NK-92 treated with Interleukin-12 subunit alpha and Interleukin-12 subunit beta, amount 100 ng/mL, for 24 hours (cell line): ENCODE measurements at places on chromosomes 2 and 18.
A peak's percentile ranks its signal among the peaks of the same experiment; 100 is the strongest.

GRCh38 chr2:29611850-29612249 lies 309.5 kb downstream of the ALK start:
- DNase-seq = no peak

GRCh38 chr2:48774251-48774650 lies 18.7 kb upstream of the LHCGR start:
- DNase-seq = no peak

- DNase-seq = peak; percentile 24
Observed at GRCh38 chr2:70471129-70471528, 82.5 kb downstream of the TGFA start.

GRCh38 chr2:149561309-149561926 lies 26.2 kb downstream of the MMADHC start:
- no peak for DNase-seq

- no peak for DNase-seq
Observed at GRCh38 chr2:120896126-120896525, 160.5 kb downstream of the GLI2 start.

GRCh38 chr18:51523671-51524070 lies 326.2 kb upstream of the MEX3C start:
- DNase-seq = no peak

GRCh38 chr2:227411320-227411989 lies 23.7 kb upstream of the SCYGR1 start:
- peak; percentile 22 for DNase-seq

GRCh38 chr2:142020368-142020767 lies 110.4 kb downstream of the LRP1B start:
- no peak for DNase-seq

DNA sequence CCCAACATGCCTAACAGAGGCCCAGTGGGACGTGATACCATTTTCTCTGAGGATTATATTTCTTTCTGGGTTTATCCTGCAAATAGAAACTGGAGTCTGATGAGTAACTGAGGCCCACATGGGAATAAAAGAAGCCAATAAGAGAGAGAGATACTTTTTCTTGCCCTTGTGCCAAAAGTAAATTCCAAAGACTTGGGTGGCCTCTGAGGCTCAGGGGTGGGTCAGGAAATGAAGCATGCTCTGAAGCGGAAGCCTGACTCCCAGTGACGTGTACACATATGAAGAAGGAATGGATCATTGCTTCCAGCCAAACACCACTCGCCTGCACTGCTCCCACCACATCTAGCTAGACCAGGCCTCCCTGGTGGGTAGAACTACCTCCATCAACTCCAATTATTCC lies 273.6 kb upstream of the NCKAP5 start:
- no peak for DNase-seq

- DNase-seq = no peak
Observed at GRCh38 chr2:57443973-57444521, 602.6 kb upstream of the VRK2 start.

- DNase-seq = no peak
Observed at GRCh38 chr18:61394983-61395382, 61.8 kb downstream of the CDH20 start.

GRCh38 chr2:20429528-20429927 lies 17.3 kb upstream of the RHOB start:
- DNase-seq = no peak

DNA sequence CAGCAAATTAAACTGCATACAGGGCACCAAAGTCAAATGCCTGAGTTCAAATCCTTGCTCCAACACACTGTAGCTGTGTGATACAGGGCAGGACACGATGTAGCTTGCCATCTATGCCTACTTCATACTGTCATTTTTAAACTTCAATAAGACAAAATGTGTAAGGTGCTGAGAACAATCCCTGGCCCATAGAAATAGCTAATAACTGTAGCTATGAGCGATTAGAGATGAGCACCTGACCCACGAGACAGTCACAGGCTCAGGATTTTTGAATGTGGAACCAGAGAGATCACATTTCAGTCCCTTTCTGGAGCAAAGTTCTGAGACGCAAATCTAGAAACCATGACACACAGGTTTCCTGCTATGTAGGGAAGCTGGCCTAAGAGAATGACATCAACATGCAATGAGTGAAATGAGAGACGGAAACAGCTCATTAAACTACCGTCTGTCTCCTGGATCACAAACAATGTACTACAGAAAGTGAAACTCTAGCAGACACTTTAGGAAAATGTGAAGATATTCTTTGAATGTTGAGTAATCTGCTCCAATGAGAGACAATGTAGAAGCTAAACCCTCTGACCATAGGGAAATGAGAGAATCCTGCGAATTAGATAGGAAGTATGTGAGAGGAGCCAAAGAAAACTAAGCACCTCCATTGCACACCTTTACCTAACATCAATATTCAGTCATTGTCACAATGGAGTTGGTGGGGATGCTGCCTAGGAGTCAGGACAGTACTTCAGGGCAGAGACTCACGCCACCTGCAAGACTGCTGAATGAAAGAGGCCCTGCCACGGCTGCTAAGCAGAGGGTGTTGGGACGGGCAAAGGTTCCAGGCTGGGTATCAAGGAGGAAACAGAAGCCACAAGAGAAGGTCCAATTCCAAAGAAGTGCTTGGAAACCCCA lies 25.5 kb downstream of the B4GALT6 start:
- DNase-seq = no peak

DNA sequence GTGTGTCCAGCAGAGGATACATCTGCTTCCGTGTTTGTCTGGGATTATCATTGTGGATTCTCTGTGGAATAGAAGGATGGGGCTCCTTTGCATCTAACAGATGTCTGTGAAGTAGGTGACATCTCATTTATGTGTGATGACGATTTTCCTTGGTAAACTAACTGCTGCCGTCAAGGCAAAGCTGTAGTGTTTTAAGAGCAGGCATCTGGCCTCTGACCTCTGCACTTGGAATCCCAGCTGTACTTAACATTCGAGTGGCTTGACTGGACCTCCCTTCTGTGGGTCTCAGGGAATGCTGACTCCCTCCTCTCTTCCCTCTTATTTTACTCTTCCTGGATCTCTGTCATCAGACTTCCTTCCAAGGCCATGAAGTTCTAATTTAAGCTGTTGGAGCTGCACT lies 56.4 kb downstream of the DCDC2C start:
- no peak for DNase-seq

DNA sequence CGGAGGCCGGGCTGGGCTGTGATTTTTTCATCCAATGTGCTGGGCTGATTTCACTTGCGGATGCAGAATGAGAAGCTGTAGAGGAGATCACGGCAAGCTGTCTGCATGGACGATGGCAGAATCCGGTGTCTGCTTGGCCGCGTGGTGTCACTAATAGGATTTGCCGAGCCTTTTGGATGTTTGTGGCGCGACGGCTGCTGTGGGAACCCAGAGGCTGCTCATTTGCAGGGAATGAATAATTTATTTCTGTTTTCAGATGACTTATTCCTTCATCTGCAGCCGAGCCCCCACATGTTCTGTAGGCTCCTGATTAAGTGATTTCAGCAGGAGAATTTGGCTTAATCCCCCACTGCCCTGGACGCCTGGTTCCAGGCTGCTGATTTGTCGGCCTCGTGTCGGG lies 62.6 kb downstream of the ODC1 start:
- DNase-seq = no peak

DNA sequence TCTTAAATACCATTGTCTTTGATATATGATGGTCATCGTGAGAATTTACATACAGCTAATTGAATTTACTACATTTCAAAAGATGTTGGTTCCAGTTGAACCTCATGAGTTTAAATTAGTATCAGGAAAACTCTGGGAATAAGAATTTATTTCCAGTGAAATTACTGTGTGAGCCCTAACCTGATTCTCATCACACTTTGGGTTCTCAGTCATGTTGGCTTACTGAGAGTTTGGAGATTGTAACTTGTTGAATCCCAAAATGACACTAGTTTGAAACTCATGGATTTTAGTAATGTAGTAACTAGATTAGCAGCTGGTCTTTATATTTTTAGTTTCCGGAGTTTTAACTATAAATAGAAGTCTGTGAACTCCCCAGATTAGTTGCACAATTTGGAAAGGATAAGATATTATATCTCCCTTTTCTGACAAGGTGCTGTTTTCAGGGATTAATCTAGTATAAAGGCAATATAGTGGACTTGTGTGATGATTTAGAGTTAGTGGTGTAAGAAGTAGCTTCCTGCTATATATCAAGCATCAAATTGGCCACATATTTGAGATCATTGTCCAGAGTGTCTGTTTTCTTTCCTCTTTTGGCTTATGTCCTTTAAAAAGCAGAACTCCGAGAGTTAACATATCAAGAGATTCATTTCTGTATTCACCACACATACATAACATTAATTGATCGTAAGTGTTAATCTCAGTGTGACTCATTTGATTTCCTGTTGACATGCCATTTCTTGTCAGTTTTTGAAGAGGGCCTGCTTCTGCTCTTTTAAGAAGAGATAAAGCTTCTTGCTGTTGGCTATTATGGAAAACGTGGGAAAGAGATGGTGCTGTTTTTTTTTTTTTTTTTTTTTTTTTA lies 15.7 kb downstream of the NDUFV2 start:
- DNase-seq = no peak

GRCh38 chr2:38887347-38887746 lies 2.3 kb upstream of the ARHGEF33 start:
- DNase-seq = no peak

- DNase-seq = no peak
Observed at GRCh38 chr18:42561521-42561920, 554.0 kb downstream of the RIT2 start.

DNA sequence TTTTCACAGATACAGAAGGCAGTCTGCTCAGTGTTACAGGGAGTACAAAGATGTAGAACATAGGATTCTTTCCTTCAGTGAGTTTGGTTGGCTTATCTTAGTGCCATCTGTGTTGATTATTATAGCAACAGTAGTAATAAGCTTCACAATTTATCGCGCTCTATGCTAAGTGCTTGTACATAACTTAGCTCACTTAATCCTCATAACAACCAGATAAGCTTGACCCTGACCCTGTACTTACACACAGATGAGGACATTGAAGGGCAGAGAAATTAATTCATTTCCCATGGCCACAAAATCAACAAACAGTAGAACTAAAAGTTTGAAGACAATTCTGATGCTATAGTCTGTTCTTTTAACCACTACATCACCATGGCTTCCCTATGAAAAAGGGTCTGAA lies 121.8 kb downstream of the SPHKAP start:
- no peak for DNase-seq

DNA sequence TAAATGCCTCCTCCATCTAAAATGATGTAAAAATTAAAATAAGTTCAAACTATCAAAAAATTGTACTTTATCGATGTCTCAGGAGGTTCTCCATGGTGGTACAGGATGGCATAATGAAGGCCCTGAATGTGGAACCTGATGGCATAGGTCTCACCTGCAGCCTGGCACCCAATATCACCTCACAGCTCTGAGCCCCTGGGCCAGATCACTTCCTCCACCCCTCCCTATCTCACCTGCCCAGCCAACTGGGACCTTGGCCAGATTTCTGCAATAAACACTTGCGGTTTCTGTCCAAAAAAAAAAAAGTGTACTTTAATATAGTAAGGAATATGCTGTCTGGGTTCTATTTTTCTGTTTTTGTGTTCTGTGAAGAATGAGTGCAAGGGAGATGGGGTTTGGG lies 6.7 kb upstream of the RBM45 start:
- no peak for DNase-seq

DNA sequence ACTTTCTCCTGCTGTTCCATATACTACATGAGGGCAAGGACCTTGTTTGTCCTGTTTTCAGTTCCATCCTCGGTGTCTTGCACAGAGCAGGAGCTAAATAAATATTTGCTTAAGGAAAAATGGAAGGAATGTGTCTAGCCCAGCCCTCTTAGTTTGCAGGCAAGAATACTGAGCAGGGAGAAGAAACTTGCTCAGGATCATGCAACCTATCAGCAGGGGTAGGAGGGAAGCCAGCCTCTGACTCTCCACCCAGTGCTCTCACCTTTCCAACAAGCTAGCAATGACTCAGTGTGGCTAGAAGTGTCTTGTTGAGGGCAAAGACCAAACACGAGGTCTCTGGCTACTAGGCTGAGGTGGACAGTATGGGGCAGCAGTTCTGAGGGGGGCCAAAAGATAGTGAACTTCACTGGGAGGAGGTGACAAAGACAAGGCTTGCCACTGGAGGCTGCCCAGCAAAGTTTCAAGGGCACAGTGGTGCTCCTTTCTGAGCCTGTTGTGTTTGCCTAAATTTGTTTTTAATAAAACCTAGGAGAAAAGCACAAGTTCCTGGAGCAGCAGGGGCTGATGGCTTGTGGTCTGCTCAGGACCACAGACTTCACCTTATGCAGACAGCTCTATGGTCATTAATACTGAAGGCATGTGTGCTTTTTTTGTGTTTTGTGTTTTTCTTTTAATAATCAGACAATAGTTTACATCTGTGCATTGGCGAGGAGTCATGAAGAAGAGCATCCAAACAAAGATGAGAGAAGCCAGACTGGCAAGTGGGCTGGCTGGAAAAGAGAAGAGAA lies 49.1 kb upstream of the CTAGE1 start:
- DNase-seq = peak; percentile 4

DNA sequence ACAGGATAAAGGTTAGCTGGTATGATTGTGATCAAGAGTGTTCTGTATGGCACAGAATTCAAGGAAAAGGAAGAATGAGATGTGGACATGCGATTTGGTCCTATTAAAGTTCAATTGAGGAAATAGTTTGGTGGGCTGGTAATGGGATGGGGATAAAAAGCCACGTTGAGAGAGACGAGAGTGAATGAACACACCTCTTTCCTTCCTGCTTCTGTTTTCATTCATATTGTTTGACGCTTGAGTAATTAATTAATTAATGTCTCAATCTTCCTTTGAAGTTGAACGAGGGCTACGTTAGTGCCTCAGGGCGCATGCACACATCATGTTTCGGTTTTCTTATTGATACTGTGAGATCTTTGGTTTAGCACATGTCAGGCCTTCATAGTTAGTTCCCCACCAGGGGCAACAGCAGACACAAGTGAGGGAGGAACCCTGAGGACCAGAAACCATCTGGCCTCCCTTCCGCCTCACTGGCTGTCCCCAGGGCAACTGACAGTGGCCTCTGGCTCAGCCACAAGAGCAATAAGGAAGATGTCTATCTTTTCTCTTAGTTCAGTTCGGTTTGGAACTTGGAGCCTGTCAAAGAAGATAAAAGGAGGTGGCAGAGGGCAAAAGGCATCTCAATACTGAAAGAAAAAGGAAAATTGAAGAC lies 116.0 kb downstream of the LIPG start:
- no peak for DNase-seq

DNA sequence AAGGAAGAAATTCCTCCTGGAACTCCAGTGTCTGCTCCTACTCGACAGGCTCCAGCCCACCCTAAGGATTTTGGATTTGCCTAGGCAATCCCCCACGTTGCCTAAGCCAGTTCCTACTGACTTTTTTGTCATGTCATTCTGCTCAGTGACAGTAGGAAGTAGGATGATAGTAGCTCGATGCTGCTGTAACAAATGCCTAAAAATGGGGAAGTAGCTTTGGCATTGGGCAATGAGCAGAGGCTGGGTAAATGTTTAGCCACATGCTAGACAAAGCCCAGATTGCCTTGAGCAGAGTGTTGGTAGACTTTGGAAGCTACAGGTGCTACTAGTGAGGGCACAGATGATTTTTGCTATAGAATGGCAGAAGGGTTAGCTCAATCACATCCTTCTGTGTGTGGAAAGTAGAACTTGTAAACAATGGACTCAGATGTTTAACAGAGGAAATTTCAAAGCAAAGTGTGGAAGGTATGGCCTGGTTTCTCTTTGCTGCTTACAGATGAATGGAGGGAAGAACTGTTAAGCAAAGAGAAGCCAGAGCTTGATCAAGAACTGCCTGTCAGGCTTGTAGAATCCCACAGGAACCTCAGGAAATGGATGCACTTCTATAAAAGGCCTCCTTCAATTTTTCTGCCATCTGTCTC lies 154.8 kb downstream of the RNF144A start:
- DNase-seq = no peak

GRCh38 chr2:65846989-65847678 lies 414.7 kb upstream of the SPRED2 start:
- DNase-seq = no peak
